ENCODE measurements at places on chromosomes 4 and X.
A peak's percentile ranks its signal among the peaks of the same experiment; 100 is the strongest.

DNA sequence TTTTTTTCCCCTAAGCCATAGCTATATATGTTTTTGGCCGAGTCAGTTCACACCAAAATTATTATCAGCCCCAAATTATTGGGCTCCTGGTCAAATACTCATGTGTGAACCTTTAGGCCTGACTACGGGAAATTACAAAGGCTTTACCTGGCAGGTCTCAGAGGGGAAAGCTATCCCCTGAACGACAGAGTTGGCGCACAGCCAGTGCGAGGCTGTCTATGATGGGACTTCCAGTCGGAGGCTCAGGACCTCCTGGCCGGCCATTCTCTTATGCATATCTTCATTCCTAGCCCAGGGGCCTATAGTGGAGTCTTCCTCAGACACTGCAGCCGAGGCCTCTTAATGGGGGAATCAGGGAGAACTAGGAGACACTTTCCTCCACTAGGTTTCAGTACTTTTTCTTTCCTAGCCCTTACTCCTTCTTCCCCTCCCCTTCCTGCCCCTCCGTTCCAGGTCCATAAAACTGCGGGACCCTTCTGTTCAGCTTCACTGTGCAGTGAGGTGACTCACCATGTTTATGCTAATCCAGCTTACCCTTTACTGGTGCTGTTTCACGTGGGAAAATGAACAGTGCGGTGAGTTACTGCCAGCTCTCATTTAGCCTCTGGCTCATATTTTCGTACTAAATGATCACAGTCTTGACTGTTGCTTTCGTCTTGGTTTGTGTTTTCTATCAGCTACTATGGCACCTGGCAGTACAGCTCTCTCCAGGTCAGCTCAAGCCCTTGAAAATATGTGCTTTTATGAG, 533.9 kb downstream of the FSTL5 start:
- no peak for DNase-seq

- DNase-seq, result no peak
These were observed 264.6 kb downstream of the TENM3 start for GRCh38 chr4:182507805-182508204.

- no peak for DNase-seq
These were observed 41.7 kb downstream of the FGFRL1 start for GRCh38 chr4:1053080-1053661.

DNA sequence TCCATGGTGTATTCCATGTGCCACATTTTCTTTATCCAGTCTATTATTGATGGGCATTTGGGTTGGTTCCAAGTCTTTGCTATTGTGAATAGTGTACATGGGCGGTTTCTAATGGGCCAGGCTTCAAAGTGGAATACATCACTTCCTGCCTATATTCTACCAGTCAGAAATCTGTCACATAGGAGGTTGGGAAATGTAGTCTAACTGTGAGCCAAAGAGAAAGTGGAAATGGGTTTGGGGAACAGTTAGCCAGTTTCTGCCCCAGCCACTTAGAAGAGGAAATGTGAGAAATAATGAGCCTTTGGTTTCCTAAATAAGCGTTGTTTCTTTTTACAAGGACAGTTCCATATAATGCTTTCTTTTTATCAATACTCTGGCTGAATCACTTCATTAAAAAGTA, 85.1 kb upstream of the AP1S2 start:
- DNase-seq, result no peak

DNA sequence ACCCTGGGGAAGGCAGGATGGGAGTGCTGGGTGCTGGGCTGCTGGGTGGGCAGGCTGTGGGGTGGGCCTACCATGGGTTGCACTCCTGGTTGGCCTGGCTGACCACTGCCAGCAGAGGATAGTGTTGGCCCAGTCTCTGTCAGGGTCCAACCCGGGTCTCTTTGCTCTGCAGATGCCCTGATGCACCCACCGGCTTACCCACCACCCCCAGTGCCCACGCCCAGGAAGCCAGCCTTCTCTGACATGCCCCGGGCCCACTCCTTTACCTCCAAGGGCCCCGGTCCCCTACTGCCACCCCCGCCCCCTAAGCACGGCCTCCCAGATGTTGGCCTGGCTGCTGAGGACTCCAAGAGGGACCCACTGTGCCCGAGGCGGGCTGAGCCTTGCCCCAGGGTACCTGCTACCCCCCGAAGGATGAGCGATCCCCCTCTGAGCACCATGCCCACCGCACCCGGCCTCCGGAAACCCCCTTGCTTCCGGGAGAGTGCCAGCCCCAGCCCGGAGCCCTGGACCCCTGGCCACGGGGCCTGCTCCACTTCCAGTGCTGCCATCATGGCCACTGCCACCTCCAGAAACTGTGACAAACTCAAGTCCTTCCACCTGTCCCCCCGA, 14.2 kb upstream of the ADD1 start:
- no peak for DNase-seq

- DNase-seq, result no peak
These were observed 74.9 kb downstream of the PRRG1 start for GRCh38 chrX:37424000-37424429.

GRCh38 chrX:133089411-133089810, 7.5 kb downstream of the USP26 start:
- no peak for DNase-seq

GRCh38 chr4:162700815-162701361, 465.8 kb downstream of the NAF1 start:
- no peak for DNase-seq

GRCh38 chr4:144705601-144706590, 59.9 kb downstream of the HHIP start:
- peak; percentile 99 for DNase-seq

DNA sequence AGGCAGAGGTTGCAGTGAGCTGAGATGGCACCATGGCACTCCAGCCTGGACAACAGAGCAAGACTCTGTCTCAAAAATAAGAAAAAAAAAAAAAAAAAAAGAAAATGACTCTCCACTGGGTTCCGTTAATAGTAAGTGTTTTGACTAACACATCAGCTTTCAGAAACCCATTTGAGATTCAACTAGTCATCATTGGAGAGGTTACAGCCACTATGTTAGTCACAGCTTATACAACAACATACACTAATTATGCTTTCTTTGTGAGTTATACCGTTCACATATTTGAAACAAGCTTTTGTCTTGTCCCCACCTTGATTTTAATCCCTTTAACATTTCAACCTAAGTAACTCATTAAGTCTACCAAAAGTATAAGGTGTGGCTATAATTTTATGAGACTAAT, 48.2 kb downstream of the HADH start:
- DNase-seq, result no peak

- DNase-seq, result no peak
These were observed 53.5 kb upstream of the FAM9B start for GRCh38 chrX:9087271-9088040.

GRCh38 chr4:103046416-103047290, 27.1 kb upstream of the SLC9B1 start:
- peak; percentile 52 for DNase-seq

DNA sequence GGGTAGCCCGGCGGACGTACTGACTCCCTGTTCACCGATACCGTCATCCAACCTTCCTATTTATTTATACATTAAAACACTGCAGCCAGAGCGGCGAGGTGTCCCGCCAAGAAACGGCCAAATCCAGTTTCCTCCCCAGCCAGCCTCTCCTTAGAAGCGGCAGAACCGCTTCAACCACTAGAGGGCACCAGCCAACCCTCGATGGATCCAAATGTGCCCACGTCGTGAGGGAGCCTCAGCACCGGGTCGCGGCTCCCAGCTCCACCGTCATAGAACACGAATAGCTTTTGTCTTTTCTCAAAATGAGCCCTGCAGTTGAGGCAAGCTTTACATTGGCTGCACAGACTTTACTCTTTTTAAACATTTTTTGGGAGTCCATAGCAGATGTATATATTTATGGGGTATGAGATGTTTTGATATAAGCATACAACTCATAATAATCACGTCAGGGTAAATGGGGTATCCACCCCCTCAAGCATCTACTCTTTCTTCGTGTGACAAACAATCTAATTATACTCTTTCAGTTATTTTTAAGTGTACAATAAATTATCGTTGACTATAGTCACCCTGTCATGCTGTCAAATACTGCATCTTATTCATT, 13.0 kb upstream of the HELT start:
- peak; percentile 90 for DNase-seq

DNA sequence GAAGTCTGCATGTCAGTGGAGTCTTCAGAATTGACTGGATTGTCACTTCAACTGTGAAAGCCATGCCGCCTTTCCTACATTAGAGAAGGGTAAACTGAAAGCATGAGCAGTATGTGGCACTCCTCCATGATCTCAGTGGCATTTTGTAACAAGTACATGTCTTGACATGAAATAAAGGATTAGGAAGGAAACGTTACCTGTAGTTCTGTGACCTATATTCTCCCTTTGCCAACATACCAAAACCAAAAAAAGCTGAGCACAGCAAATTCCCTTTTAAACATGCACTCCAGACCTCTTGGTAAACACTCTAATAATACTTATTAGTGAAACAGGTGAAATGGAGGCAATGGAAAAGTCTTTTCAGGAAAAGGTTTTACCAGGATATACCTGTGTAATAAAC, 344.2 kb downstream of the GRIA2 start:
- no peak for DNase-seq

DNA sequence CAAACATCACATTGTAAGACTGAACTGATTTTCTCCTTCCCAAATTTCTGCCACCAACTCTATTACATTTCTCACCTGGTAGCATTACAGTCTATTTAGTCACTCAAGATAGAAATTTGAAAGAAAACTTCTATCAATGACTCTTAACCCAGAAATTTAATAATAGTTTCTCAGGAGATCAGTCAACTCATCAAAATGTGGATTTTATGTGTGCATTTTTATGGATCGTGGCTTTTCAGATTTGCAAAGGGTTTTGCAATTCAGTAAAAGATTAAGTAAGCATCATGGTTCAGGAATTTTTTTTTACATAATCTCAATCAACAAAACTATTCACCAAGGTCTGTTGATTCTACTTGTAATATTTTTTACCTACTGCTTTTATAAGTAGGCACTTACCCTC, 111.1 kb downstream of the CFAP299 start:
- no peak for DNase-seq

DNA sequence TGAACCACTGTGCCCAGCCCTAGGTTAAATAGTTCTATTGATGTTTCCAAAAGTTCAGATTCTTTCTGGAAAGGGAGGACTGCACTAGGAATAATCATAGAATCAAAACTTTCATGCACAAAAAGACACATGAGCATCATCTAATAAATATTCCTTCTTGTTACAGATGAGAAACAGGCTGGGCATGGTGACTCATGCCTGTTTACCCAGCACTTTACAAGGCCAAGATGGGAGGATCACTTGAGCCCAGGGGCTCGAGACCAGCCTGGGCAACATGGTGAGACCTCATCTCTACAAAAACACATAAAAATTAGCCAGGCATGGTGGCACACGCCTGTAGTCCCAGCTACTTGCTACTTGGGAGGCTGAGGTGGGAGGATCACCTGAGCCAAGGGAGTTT, 27.7 kb downstream of the LARP7 start:
- no peak for DNase-seq

GRCh38 chr4:723751-724530, 18.3 kb downstream of the PCGF3 start:
- DNase-seq, result no peak

DNA sequence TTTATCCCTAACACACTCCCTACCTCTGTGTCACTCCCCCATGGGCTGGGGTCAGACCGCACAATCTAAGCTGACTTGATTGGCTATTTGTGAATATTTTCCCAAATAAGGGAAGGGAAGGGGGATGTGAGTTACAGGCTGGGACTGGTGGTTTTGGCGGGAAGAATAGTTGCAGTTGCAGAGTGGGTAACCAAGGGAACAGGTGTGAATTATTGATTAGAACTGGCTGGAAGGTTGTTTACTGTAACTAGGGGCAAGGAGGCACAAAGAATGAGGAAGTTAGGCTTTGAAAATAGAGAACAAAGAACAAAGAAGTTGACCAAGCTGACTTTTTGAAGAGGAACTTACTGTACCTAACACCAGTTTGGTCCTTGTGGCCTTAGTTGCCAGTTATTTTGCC, 88.0 kb upstream of the XAGE2 start:
- no peak for DNase-seq
